ENCODE measurements at places on chromosomes 12 and 14. TPM values are rescaled to one million over a fixed set of nuclear protein-coding genes. Genes with fewer than 3 reads are reported as not detected.

DNA sequence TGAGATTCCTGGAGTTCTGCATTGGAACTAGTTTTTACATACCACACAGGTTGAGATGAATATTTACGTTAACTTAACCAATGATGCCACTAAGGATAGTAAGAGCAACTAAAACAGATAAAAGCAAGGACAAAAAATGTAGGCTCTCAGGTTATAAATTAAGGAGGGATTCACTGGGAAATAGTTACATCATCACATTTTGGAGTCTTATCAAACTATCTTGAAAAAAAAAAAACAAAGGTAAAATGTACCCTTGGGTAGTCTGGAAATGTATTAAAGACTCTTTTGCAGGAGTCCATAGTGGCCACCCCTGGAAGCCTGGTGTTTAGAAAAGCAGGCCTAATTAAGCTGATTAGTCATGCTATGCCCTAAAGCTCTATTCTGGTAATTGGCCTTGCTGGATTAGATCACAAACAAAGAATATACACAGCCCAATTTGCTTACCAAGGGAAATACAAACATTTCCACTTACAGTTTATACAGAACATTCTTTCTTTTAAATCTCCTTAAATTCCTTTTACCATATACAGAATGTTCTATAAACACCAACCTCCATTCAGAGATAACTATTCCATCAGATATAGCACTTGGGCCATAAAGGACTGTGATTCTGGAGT lies 39.3 kb downstream of the SLC25A47 start:
- no peak for ATAC-seq

GRCh38 chr12:11580125-11580751 lies 69.2 kb upstream of the ETV6 start:
- peak; percentile 47 for ATAC-seq

ASPG gene
- total RNA-seq = not detected

DMAC2L gene
- total RNA-seq = 11.8 TPM

IAPP gene
- not detected for total RNA-seq
